Epithelial cell of proximal tubule (primary cell): ENCODE measurements at places on chromosomes 12 and 14. TPM values are rescaled to one million over a fixed set of nuclear protein-coding genes. Genes with fewer than 3 reads are reported as not detected.

- no peak for DNase-seq
Measured at GRCh38 chr12:92995258-92995903, 66.3 kb upstream of the EEA1 start.

- no peak for DNase-seq
Measured at GRCh38 chr12:49706351-49707127, 666 bp downstream of the FMNL3 start.

DNA sequence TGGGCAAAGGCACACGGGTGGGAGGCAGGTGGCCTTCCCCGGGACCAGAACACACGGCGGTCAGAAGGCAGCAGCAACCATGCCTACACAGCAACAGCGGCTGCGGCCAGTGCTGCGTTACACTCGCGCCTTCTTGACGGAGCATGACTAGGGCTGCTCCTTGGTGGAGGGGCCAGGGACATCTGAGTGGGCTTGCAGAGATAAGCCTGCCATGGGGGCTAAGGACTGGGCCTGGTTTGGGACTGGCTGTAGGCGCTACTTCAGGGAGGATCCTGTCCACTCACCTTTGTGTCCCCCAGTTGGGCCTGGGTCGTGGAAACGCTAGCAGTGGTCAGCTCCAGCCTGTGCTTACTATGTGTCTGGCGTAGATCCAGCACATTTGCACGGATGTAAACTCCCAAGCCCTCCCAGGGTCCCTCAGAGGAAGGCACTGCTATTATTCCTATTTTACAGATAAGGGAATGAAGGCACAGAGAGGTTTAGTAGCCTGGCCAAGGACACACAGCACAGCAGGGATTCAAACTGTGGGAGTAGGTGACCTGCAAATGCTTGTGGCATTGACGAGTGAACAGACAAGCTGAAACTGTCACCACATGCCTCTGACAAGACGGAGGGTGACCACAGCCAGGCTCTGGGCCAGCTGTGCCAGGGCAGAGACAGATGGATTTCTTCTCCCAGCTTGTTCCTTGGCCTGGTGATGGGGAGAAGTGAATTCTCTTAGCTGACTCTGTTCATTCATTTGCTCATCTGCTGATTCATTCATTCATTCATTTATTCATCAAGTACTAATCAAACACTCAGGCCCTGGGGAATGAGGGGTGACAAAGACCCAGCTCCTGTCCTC, 31.9 kb upstream of the DLK1 start:
- no peak for DNase-seq

- DNase-seq: no peak
Measured at GRCh38 chr14:68439676-68440075, 353.2 kb downstream of the ZFP36L1 start.

Gene GPRC5A
- total RNA-seq: 84.4 and 142 TPM in 2 replicates

Gene CLEC9A
- total RNA-seq: not detected in 2 replicates

DNA sequence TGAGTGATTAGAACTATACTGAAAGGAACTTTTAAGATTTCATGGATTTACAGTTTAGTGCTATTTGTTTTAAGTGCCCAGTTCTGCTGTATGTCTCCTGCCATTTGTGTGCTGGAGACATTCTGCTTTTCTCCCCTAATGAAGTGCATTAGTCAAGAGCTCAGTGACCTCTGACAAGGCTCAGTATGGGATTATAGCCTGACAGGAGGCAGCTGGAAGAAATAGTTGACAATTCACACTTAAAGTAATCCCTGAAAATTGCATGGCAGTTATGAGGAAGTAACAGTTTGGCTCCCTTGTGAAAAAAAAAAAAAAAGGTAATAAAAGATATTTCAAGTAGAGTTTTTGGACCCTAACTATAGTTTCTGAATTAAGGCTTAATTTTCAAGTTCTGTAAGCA, 70.3 kb downstream of the ALX1 start:
- no peak for DNase-seq

Gene OR4E1
- not detected in 2 replicates for total RNA-seq
